Melanocyte of skin (primary cell): ENCODE measurements at places on chromosomes 5 and 9. TPM values are rescaled to one million over a fixed set of nuclear protein-coding genes. Genes with fewer than 3 reads are reported as not detected.

Gene SHOC1
- under 0.01 and 0.46 TPM in 2 replicates for total RNA-seq

Gene SLCO6A1
- not detected in 2 replicates for total RNA-seq

Gene CATSPER3
- 0.15 TPM in 1 of 2 replicates, not detected in the other for total RNA-seq

Gene PLCXD3
- not detected in 2 replicates for total RNA-seq

Gene ZNF883
- total RNA-seq: 0.69 and 2.9 TPM in 2 replicates
